Uterus (tissue), 4 donors: ENCODE measurements at places on chromosomes 2 and 18. TPM values are rescaled to one million over a fixed set of nuclear protein-coding genes. Genes with fewer than 3 reads are reported as not detected.

DPYSL5 gene
- 1.8 TPM for total RNA-seq

IL1B gene
- total RNA-seq: not detected

SLC4A3 gene
- 2.3 TPM for total RNA-seq

MYO7B gene
- total RNA-seq: 0.21 TPM

PAIP2B gene
- 11.2 TPM for total RNA-seq

RAB1A gene
- 93.2 TPM for total RNA-seq

- no peaks in the 10 kb centered on the region for H3K36me3 ChIP-seq
- H3K27me3 ChIP-seq: no peaks in the 10 kb centered on the region
- no peak overlapping the region for H3K4me3 ChIP-seq
- peak overlapping the region; percentile 95 for H3K27ac ChIP-seq
- peaks cover 7% of the 10 kb centered on the region for H3K4me1 ChIP-seq
- no peak for DNase-seq
These were observed 1.4 kb upstream of the SLC20A1 start for GRCh38 chr2:112644155-112644932.

DNA sequence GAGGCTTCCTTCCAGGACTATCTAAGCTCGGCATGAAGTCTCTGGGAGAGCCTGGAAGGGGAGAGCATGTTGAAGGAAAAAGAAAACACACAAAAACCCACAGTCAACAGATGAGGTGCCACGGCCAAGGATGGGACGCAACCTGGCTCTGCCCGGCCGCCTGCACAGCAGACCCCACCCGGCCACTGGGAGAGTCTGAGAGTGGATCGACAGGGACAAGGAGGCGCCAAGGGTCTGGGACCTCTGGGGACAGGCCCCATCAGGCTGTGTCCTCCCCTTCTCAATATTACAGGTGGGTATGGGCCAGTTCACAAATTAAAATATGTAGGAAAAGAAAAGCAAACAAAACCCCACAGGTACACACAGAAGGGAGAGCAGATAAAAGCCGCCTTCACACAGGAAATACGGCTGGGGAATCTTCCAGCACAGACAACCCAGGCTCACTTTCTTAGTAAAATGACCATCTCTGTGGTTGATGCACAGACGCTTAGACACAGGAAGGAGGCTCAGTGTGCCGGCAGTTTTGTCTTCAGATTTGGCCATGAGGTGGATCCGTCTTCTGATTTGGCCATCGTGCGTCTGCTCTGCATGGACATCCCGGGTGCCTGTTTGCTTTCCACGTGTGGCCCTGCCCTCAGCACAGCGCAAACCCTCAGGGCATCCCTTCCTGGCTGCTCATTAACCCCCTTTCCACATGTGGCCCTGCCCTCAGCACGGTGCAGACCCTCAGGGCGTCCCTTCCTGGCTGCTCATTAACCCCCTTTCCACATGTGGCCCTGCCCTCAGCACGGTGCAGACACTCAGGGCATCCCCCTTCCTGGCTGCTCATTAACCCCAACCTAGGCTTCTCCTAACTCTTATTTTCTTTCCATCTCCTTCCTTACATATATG is 138.4 kb downstream of the EIPR1 start:
- no peaks in the 10 kb centered on the region for H3K36me3 ChIP-seq
- H3K27me3 ChIP-seq: no peaks in the 10 kb centered on the region
- H3K27ac ChIP-seq: no peak overlapping the region
- no peak overlapping the region for H3K4me3 ChIP-seq
- no peak for DNase-seq

DNA sequence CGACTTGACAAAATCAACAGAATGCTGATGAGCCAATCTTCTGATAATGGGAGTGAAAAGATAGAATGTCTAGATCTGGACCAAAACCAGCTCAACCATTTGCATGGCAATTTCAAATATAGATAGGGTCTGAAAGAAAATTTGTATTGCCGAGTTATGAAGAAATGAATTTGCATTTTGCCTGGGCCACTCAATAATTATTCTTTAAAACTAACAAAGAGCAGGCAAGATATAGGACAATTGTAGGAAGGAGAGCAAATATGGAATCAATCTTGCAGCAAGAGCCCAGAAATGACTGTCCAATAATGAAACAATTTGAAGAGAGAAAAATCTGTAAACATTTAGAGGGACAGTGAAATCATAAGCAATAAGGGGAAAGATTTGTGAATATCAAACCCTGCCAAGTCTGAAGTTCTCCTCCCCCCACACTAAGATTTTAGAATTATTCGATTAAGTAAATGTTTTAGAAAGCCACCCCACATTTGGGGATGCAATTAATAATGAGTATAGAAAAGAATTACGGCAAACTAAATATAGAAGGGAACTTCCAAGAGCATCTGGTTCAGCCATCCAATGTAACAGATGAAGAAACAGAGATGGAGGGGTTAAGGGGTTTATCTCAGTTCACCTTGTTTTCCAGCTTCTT is 377.4 kb downstream of the SETBP1 start:
- no peaks in the 10 kb centered on the region for H3K36me3 ChIP-seq
- no peak overlapping the region for H3K27ac ChIP-seq
- H3K4me3 ChIP-seq: no peak overlapping the region
- peaks cover 4% of the 10 kb centered on the region for H3K4me1 ChIP-seq
- H3K27me3 ChIP-seq: no peaks in the 10 kb centered on the region

DNA sequence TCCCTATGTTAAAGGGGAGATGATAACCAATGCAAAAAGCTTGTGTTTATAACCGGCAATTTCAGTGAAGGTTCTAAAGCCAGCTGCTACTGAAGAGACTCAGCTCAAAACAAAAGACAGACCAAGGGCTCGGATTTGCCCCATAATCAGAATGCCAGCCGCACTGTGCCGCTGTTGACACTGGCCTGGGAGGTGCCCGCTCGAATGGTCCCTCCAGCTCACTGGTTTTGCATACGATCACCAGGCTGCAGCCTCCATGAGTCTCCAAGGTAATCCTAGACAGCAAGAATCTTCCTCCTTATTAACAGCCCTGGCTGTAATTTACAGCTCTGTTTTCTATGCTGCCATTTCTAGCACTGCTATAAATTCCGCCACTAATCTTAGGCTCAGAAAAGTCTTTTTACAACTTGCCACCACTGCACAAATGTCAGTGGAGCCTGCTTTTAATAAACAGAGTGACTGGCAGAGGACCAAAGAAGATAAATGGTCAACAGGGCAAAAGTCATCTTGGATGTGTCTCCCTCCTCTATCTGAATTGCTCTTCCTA is 155.7 kb upstream of the SH3BP4 start:
- H3K27ac ChIP-seq: no peak overlapping the region
- no peaks in the 10 kb centered on the region for H3K4me1 ChIP-seq
- no peaks in the 10 kb centered on the region for H3K27me3 ChIP-seq
- DNase-seq: no peak
- no peak overlapping the region for H3K4me3 ChIP-seq

GRCh38 chr2:133362061-133362476 is 206.2 kb downstream of the NCKAP5 start:
- no peaks in the 10 kb centered on the region for H3K27me3 ChIP-seq
- no peaks in the 10 kb centered on the region for H3K4me1 ChIP-seq
- H3K27ac ChIP-seq: no peak overlapping the region

DNA sequence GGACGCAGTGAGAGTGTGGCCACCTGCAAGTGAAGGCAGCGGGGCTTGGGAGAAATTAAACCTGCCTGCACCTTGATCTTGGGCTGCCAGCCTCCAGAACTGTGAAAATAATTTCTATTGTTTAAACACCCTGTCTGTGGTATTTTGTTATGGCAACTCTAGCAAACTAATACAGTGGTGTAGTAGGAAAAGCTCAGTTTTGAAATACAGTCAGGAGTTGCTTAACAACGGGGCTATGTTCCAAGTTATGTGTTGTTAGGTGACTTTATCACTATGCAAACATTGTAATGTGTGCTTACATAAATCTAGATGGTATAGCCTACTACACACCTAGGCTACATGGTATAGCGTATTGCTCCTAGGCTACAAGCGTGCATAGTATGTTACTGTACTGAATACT is 93.4 kb upstream of the FN1 start:
- H3K27me3 ChIP-seq: no peaks in the 10 kb centered on the region
- H3K4me1 ChIP-seq: no peaks in the 10 kb centered on the region
- H3K4me3 ChIP-seq: no peak overlapping the region
- H3K27ac ChIP-seq: no peak overlapping the region

DNA sequence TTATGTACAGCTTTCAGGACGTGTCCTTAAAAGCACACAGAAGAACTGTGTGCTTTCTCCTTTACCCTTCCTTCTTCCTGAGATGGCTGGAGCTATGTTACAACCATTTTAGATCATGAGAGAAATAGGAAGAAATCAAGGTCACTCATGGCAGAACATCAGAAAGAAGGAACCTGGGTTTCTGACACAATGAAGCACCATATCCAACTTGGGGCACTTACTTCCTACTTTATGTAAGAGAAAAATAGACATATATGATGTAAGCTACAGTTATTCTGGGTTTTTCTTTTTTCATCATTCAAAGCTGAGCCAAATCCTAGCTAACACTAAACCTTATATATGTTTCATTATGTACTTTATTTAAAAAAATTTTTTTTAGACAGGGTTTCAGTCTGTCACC is 79.5 kb downstream of the FAM161A start:
- no peaks in the 10 kb centered on the region for H3K27me3 ChIP-seq
- H3K36me3 ChIP-seq: no peaks in the 10 kb centered on the region
- H3K4me3 ChIP-seq: no peak overlapping the region
- H3K4me1 ChIP-seq: no peaks in the 10 kb centered on the region
- DNase-seq: no peak

DNA sequence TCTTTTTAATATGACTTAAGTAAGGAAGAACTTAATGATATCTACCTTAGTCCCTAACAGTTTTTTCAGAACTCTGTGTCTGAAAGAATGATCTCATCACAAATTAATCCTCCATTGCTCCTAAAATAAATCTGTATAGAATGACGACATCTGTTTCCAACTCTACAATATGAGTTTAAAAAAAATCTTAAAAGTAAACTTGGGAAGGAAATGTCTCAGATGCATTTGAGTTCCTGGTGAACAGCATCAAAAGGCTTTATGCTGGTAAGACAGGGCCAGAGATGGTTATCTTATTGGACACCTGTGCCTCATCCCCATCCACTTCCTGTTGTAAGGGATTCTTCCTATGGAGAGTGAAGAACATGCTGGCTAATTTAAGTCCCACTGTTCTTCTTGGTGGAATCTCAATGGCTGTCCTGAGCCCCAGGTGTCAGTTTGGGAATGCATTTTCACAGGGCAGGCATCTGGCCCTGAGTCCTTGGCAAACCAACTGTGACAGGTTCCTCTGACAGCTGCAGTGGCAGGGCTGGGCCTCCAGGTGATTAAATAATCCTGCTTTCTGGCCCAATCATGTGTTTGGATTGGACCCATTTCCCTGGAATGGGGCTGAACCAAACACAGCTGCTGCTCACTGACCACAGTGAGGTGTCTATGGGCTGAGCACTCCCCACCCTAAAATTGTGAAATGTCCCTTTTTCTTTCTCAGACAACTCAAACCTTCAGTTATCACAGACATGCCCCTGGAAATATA is 12.9 kb upstream of the NCKAP5 start:
- H3K27me3 ChIP-seq: no peaks in the 10 kb centered on the region
- H3K4me1 ChIP-seq: no peaks in the 10 kb centered on the region
- no peak overlapping the region for H3K27ac ChIP-seq

DNA sequence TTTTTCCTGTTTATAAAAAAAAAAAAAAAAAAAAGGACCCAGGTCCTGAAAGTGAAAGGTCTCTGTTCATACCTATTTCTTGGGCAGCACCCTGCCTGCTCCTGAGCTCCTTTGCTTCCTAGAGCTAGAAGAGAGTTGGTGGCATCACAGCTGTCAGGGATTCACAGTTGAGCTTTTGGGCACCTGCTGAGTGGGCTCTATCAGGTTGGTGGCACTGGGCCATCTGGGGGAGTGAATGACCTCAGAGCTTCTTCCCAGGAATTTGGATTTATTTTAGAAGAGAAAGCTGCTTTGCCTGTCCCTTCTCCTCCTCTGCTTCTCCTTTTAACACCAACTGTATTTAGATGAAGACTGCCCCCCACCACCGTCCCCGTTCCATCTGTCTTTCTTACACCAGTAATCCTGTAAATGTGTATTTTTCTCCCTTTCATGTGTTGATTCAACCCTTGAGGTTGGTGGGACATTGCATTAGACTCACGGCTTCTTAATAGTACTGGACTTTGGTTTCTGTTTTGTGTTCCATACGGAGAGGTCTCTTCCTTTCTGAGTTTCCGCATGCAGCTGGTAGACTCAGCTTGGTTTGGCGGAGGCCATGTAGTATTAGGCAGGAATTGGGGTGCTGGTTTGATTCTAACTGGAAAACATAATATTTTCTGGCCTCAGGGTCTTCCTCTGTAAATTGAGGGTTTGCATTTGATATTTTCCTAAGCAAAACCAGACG is 7.6 kb upstream of the MGAT5 start:
- no peaks in the 10 kb centered on the region for H3K4me1 ChIP-seq
- H3K4me3 ChIP-seq: no peak overlapping the region
- H3K27me3 ChIP-seq: no peaks in the 10 kb centered on the region
- no peak overlapping the region for H3K27ac ChIP-seq
- no peak for DNase-seq
- no peaks in the 10 kb centered on the region for H3K36me3 ChIP-seq

- no peaks in the 10 kb centered on the region for H3K27me3 ChIP-seq
- peaks cover 5% of the 10 kb centered on the region for H3K4me1 ChIP-seq
- H3K27ac ChIP-seq: peak overlapping the region; percentile 79
- no peak overlapping the region for H3K4me3 ChIP-seq
- H3K36me3 ChIP-seq: no peaks in the 10 kb centered on the region
These were observed 33.4 kb upstream of the ITGA6 start for GRCh38 chr2:172394002-172394401.

DNA sequence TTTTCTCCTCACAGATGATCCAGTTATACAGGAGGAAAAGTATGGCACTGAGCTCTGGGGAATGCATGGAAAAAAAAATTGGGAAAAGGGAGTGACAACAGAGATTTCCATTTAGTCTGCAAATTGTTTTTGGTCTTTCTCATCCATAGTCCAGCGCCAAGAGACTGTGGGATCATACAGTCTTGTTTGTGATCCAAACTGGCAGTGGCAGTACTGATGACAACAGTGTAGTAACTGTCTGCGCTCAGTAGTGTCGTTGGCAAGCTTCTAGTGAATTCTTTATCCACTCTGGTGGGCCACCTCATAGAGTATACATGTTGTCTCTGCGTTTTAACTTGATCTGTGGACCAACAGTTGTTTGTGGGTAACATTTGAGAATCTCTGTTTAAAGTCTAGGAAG is 37.9 kb downstream of the GALNT1 start:
- no peak overlapping the region for H3K27ac ChIP-seq
- no peaks in the 10 kb centered on the region for H3K36me3 ChIP-seq
- no peak overlapping the region for H3K4me3 ChIP-seq
- H3K27me3 ChIP-seq: no peaks in the 10 kb centered on the region

DNA sequence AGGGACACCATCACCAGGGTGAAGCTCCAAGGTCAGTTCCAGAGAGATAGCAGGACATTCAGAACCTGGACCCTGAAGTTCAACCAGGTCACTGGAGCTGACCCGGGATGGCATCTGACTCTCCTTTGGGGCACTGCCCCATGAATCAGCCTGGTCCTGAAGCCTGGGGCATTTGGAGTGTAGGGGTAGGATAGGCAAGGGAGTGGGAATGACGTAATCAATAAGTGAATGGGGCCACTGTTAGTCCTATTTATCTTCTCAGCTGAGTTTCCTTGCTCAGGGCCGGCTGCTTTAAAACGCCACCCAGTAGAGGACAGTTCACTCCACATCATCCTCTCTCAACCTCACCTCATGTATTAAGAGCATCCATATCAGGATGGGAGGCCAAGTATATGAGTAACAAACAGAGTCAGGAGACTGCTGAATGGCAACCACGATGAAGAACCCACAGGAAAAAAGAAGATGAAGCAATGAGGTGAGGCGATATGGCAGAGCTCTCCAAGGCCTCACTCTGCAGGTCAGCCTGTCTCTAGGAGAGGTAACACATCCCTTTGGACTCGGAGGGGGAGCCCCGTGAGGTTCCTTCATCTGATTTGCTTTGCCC is 1.8 kb upstream of the RFX8 start:
- H3K4me3 ChIP-seq: no peak overlapping the region
- H3K4me1 ChIP-seq: no peaks in the 10 kb centered on the region
- H3K36me3 ChIP-seq: no peaks in the 10 kb centered on the region
- no peaks in the 10 kb centered on the region for H3K27me3 ChIP-seq
- no peak overlapping the region for H3K27ac ChIP-seq
- DNase-seq: no peak
